Bronchial epithelial cell (primary cell): ENCODE measurements at places on chromosomes 16 and 17.
A peak's percentile ranks its signal among the peaks of the same experiment; 100 is the strongest.

DNA sequence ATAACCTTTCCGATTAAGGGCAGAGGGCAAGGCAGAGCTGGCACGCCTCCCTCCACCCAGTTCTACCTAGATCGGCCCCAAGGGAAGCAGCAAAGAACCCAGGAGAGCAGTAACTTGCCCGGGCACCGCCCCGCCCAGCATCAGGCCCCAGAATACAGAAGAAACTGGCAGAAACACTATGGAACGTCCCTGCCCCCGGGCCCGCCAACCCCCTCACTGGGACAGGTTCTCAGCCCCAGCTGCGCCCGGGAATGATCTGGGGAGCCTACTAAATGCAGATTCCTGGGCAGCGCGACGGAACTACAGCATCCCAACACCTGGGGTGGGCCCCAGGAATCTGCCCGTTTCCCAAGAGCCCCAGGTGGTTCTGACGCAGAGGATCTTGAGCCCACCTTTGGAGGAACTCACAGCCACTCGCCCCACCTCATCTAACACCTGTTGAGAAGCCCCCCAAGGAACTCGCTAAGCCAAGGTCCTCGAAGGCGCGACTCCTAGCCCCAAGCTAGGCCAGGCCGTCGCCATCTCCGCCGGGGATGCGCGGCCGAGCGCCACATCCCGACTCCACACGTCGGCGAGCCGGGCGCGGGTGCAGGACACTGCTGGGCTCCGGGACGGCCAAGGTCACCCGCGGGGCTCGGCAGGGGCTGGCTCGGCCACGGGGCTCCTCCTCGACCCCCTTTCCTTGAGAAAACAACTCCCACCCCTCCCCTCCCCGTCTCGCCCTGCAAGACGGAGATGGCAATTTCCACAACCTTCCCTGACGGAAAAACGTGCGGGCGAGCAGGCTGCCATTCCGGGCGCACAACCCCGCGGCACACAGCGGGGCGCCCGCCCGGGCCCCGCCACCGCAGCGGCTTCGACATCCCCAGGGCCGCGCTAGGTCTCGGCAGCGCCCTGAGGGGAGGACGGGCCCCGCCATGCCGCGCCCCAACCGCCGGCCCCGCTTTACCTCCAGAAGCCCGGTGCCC is 913 bp downstream of the CDIP1 start:
- DNase-seq = no peak

- DNase-seq = no peak
These were observed 55.2 kb downstream of the GAN start for GRCh38 chr16:81369888-81370504.

- DNase-seq = no peak
These were observed 4.7 kb downstream of the DNAH17 start for GRCh38 chr17:78572239-78573205.

- DNase-seq = no peak
These were observed 8.1 kb downstream of the NDEL1 start for GRCh38 chr17:8443756-8444155.

DNA sequence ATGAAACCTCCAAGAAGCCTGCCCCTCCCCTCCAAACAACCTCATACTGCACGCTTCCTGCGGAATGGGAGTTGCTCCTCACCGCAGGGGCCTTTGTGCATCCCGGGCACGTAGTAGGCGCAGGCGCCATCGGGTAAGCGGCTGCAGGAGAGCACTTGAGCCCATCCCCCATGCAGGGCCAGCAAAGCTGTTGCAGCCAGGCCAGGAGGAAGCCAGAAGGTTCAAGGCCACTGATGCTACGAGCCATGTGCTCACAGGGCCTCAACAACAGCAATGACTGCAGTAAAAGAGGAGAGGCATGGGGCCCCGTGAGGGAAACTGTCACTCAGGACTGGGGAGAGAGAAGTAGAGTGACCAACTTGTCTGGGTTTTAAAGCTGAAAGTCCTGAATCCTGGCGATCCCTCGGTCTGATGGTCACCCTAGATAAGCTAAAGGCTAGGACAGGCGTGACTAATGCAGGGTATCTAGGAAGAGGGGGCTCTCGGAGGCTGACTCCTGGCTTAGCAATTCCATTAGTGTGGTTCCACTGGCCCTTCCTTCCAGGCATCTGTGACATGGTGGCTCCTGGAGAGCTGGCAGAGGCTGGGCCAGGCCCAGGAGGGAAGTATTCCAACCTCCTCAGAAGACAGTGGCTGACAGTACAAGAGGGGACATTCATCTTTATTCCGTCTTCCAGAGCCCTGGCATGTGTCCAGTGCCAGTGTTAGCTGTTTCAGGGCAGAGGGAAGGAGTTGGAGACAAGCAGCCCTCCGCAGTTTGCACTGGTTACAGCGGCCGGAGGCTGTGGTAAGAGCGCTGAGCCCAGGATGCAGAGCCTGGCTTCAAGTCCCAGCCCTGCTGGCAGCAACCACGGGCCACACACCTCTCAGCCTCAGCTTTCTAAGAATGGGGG is 20.8 kb downstream of the GOSR2 start:
- DNase-seq = no peak

DNA sequence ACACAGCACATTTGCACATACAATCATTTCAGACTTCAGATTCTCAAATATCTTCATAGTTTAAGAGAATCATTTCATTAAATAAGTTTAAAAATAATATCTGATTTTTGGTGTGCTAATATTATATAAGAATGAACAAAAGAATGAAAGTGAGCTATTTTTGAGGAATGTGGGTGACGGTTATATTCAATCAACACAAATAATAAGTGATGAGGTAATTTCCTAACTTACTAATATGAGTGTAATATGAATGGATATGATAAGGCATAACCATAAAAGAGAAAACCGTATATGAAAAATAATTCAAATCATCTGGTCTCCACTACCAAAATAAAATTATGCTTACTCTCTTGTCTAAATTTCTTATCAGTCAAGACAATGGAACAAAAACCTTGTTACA is 68.4 kb upstream of the NACA2 start:
- DNase-seq = no peak

- DNase-seq = no peak
These were observed 17.9 kb downstream of the C1QTNF1 start for GRCh38 chr17:79041723-79042420.

DNA sequence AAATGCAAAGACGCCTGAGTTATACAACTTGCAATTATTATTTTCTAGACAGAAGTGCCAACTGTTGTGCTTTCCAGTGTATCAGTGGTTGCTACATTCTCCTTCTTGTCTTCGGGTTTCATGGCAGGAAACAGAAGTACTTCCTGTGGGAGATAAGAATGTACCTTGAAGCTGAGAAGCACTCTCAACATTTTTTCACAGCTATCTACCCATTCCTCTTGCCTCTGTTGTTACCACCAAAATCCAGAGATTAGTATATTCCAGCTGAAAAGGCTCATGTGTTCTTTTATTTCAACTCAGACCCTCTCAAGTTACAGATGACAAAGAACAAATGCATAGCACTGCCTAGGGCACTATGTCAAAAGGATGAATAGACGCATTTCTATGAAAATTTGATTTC is 4.8 kb upstream of the ADAT1 start:
- no peak for DNase-seq

GRCh38 chr17:22310717-22311686 is 618.7 kb downstream of the KCNJ18 start:
- DNase-seq = no peak

DNA sequence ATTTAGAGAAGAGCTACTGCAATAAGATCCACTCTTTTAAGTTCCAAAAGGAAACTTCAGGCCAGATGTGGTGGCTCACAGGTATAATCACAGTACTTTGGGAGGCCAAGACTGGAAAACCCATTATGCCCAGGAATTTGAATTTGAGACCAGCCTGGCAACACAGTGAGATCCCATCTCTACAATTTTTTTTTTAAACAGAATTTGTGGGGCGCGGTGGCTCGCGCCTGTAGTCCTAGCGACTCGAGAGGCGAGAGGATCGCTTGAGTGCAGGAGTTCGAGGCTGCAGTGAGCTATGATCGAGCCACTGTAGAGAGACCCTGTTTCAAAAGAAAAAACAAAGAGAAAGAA is 793 bp downstream of the COG7 start:
- no peak for DNase-seq

DNA sequence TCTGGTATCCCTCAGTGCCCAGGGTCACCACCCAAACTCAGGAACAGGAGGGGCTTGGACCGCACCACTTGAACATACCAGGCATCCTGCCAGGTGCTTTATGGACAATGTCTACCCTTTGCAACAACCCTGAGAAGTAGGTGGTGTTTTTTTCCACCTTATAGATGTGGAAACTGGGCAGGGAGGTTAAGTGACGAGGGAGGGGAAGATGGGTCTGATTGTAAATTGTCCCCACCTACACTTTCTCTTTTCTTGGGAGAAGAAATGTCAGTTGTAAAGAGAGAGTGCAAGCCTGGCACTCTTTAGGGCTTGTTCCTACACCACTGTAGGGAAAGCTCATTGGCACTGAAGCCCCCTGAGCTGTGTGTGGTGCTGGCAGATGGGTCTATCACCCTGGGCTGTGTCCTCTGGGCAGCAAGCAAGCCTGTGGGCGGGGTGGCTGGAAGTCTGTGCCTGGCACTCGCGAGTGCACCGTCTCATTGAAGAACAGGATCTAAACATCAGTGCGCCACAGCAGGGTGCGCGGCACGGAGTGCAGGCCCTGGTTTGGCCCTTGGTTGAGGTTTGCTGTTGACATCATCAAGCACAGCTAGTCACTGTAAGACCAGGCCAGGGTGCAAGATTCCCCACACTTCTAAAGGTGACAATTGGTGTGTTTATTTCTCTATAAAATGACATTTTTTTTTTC is 15.1 kb downstream of the NOD2 start:
- DNase-seq = no peak

- no peak for DNase-seq
These were observed 5.3 kb upstream of the RPRML start for GRCh38 chr17:46984341-46984740.

- no peak for DNase-seq
These were observed 43.8 kb upstream of the NF1 start for GRCh38 chr17:31050948-31051347.

- no peak for DNase-seq
These were observed 30.5 kb downstream of the CACNG4 start for GRCh38 chr17:66994930-66995535.

DNA sequence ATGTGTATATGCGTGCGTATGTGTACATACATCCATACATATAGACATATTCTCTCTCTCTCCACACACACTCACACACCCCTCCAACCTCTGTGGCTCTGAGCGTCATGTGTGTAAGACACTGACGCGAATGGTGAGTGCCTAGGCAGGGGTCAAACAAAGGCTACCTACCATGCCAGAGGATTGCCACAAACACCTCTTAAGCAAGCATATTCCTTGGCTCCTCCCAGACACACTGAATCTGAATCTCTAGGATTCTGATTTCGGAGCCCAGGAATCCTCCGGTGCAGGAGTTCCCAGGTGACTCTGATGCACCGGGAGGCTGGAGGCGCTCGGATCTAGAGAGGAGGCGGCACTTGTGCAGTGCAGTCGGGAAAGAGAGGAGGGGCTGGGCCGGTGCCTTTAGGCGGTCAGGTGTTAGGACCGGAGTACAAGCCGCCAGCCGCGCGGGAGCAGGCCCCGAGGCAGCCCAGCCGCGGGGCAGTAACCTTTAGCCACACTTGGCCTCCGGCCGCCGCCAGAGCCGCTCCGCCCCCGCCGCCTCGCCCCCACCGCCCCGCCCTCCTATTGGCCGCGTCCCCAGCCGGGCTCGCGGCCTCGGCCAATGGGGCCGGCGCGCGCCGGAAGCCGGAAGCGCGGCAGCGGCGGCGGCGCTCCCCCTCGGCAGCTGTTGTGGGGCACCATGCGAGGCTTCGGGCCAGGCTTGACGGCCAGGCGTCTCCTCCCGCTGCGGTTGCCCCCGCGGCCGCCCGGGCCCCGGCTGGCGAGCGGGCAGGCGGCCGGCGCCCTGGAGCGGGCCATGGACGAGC is at the start of gene MLYCD:
TSS of gene MLYCD (plus strand) at position 653 of the 809 bp plus-strand sequence. CDS start at position 683, 30 bp downstream.
- peak; percentile 47 for DNase-seq

GRCh38 chr17:28473542-28473941 is at the start of gene SLC13A2:
TSS of gene SLC13A2 (plus strand) at chr17:28473644. CDS start at chr17:28473713, 69 bp downstream.
- no peak for DNase-seq

- peak; percentile 52 for DNase-seq
These were observed 12.0 kb upstream of the MEOX1 start for GRCh38 chr17:43673516-43674323.

- peak; percentile 22 for DNase-seq
These were observed 1.7 kb downstream of the KANSL1 start for GRCh38 chr17:46191322-46192188.

DNA sequence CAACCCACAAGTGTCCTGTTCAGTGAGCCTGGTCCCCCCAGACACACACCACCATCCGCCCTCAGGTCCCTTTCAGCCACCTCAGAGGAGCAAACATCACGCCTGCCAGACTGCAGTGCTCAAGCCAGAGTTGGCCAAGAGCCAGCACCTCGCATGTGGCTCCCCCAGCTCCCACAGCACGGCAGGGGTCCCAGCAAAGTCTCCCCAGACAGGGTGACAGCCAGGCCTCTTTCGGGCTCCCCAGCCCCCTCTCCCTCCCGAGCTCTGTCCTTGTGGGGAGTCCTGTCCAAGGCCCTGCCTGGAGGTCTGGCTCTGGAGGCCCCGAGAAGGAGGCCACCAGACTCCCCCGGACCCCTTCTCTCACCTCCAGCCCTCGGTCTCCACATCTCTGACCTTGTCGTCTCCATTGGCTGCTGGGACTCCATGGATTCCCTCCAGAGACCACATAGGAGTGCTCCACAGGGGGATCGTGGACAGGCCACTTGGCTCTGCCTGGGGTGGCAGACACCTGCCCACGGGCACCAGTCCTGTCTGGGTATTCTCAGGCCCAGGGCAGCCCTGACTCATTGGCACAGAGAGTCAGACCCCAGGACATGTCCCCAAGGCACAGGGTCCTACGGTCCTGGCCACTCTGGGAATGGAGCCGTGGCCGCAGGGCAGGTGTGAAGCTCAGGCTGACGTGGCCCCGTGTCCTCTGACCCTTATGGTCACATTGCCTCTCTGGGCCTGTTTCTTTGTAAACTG is 1.8 kb upstream of the MYADML2 start:
- no peak for DNase-seq

GRCh38 chr16:76524356-76524755 is 247.2 kb downstream of the CNTNAP4 start:
- DNase-seq = no peak

- no peak for DNase-seq
These were observed 116.1 kb upstream of the IRX6 start for GRCh38 chr16:55207693-55208428.

DNA sequence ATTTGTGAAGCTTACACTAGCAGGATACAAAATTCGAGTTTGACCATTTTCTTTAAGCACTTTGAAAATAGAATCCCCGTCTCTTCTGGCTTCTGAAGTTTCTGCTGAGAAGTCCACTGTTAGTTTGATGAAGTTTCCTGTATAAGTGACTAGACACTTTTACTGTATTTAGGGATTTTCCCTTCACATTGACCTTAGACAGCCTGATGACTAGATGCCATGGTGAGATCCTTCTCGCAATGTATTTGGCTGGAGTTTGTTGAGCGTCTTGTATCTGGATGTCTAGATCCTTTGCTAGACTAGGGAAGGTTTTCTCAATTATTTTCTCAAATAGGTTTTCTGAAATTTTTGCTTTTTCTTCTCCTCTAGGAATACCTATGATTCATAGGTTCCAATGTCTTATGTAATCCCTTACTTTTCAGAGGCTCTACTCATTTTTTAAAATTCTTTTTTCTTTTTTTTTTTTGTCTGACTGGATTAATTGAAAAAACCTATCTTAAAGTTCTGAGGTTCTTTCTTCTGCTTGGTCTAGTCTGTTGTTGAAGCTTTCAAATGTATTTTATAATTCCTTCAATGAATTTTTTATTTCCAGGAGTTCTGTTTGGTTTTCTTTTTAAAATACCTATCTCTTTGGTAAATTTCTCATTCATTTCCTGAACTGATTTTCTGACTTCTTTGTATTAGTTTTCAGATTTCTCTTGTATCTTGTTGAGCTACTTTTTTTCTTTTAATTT is 63.7 kb upstream of the ABCC11 start:
- no peak for DNase-seq
